ENCODE measurements at places on chromosomes 6 and 20.

DNA sequence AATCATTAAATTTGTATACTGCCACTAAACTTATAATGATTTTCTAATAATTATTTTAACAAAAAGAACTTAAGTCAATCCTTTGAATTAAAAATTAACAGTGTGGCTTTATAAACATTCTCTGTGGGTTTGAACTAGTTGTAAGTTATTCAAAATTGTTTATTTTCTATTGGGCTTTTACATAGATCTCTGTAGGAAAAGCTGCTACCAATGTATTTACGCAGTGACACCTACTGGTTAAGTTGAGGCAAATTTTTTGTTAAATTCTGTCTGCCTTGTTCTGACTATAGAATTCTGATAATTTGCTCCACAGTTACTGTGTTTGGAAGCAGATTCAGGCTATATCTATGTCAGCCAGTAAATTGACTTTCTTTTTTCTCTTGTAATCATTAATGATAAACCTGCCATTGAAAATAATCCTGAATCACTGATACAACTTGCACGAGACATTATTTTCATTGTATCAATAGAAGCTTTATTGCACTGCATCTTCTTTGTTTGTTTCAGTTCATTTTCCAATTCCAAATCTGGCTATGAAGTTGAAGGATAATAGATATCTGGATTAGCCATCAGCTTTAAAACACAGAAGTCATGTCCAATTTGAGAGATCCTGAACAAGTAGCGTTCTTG is 66.0 kb upstream of the UTRN start:
- DNase-seq: no peak

GRCh38 chr6:44327096-44327495 is 13.9 kb upstream of the AARS2 start:
- no peak for DNase-seq

- DNase-seq: no peak
Measured at GRCh38 chr6:32608362-32608761, 18.7 kb upstream of the HLA-DRB1 start.

GRCh38 chr20:50735813-50736212 is 4.4 kb downstream of the PARD6B start:
- DNase-seq: no peak

- DNase-seq: no peak
Measured at GRCh38 chr6:157151989-157152388, 171.3 kb downstream of the TMEM242 start.

GRCh38 chr20:23147647-23147963 is 61.5 kb upstream of the CD93 start:
- DNase-seq: no peak

DNA sequence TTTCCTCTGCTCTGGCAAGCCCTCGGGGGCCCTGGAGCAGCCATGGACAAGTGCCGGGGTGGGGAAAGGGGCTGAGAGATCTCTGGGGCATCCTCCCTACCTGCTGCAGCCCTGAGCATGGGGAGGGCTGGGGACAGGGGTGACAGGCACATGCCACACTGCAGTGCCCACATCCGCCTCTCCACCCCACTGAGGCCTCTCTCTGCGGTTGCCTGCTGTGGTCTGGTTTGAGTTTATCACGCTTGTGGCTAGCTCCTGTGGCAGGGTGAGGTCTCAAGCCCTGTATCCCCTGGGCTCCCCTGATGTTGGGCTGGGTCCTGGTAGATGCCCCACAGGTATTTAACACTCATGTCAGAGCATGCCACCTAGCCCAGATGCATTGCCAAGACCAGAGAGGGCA is 52.9 kb upstream of the MLN start:
- DNase-seq: peak; percentile 84

DNA sequence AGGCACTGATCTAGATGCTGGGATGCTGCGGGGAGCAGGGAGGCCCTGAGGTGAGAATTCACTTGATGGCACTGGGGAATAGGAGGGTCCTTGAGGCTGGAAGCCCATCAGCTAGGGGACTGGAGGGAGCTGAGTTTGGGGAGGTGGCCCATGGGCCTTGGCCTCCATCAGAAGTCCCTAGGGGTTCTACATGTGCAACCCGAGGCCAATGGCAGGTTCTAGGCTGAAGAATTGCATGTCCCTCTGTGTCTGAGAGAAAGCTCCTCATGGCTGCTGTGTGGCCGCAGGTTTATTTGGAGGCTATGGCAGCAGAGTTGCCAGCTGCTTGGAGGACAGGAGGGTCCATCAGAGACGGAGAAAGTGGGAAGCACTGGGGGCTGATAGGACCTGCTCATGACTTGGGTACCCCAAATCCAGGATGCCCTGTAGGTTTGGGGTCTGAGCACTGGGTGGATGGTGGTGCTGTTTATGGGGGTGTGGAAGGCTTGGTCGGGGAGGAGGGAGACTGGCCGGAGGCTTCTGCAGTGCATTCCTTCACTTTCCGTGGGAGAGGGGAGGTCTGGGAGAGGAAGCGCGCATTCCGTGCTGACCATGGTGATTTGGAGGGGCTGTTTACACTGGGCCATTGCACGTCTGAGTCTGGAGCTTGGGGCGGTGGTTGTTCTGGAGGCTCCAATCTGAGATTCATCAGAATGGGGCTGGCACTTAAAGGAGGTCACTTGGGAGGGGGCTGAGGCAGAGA is 24.8 kb upstream of the PHACTR3 start:
- no peak for DNase-seq

GRCh38 chr6:170383466-170384035 is 77.0 kb downstream of the FAM120B start:
- no peak for DNase-seq

GRCh38 chr6:140436023-140436811 is 1061.8 kb upstream of the CITED2 start:
- no peak for DNase-seq

- no peak for DNase-seq
Measured at GRCh38 chr6:111176760-111177099, 89.4 kb downstream of the SLC16A10 start.

DNA sequence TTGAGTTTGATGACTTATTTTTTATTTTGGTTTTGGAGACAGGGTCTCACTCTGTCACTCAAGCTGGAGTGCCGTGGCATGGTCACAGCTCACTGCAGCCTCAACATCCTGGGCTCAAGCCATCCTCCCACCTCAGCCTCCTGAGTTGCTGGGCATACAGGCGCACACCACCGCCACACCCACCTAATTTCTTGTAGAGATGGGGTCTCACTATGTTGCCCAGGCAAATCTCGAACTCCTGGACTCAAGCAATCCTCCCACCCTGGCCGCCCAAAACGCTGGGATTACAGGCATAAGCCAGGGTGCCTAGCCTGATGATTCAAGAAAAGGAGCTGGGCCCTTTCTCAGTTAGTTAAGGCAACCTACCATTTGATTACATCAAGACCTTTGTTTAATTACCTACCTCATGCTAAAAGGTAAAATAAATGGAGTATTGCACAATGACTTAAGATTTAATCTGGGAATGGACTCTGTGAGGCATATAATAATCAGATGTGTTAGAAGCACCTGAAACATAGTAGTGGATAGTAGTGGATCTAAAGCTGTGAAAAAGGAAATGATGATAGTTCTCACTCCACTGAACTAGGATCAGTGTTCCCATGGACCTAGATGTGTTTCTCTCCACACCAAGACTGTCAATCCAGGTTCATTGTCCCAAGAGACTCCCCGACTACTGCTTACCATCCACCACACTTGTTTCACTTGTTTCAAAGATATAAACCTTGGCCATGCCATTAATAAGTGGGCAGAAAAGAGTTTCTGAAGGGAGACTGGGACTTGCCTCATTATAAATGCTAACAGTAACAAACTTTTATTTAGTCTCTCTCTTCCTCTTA is 2.1 kb downstream of the TNFRSF21 start:
- no peak for DNase-seq

DNA sequence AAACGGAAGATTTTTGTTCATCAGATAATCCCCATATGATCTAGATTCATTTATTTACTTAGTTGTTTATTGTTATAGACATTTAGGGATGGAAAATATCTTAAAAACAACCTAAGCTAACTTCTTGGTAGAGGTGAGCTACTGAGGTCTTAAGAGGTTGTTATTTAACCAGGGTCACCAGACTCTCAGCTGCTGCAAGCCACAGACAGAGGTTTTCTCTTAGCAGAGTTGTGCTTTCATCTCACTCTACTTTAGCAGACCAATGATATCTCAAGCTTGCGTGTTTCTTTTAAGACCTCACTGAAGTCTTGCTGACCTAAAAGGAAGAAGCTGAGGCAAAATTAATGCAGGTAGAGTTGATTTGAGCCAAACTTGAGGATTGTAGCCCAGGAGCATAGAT is 43.6 kb downstream of the NCOA7 start:
- DNase-seq: no peak

GRCh38 chr6:163455552-163455951 is 41.0 kb downstream of the QKI start:
- DNase-seq: no peak

DNA sequence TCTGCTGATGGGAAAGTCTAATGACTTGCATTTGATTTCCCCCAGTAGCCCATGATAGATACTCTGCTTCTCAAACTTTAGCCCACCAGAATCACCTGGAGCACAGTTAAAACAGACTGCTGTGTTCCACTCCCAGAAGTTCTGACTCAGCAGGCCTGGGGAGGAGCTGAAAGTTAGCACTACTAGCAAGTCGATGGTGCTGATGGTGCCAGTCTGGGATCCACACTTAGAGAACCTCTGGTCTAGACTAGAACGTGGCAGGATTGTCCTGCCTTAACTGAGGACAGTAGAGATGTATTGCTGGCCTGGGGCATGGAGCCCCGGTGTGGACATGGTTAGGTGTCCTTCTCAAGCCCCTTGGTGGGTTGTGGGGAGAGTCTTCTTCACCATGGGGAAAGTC is 8.7 kb downstream of the TOX2 start:
- peak; percentile 28 for DNase-seq

- DNase-seq: no peak
Measured at GRCh38 chr6:49988900-49989299, 19.5 kb upstream of the DEFB113 start.

DNA sequence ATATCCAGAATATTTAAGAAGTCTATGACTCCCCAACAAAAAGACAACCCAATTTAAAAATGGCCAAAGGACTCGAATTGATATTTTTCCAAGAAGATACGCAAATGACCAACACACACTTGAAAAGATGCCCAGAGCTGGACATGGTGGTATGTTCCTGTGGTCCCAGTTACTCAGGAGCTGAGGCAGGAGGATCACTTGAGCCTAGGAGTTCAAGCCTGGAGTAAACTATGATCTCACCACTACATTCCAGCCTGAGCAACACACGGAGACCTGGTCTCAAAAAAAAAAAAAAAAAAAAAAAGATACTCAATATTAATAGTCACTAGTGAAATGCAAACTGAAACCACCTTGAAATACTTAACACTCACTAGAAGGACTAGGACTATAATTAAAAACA is 12.2 kb upstream of the ARMC2 start:
- no peak for DNase-seq

DNA sequence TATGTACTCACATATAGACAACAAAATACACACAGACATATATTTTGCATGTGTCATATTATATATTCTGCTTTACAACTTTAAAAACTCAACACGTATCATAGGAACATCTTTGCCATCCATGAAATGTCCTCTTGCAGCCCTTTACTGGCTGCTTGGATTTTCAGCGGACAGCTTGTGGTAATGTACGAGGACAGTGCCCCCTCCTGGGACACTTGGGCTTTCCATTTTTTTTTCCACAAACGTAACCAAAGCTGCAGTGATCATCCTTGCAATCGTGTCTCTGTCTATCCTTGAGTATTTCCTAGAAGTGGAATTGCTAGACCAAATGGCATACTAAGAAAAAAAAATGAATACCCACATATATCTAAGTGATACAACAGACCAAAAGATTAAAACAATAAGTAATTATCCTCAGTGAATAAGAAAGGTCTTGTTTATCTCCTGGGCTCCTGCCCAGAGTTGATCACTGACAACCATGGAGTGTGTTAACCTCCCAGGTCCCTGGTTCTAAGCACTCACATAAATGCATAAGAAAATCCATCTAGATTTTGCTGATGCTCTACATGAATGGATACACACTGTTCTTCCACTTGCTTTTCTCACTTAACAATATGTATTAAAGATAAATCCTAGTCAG is 18.1 kb downstream of the BPI start:
- no peak for DNase-seq

DNA sequence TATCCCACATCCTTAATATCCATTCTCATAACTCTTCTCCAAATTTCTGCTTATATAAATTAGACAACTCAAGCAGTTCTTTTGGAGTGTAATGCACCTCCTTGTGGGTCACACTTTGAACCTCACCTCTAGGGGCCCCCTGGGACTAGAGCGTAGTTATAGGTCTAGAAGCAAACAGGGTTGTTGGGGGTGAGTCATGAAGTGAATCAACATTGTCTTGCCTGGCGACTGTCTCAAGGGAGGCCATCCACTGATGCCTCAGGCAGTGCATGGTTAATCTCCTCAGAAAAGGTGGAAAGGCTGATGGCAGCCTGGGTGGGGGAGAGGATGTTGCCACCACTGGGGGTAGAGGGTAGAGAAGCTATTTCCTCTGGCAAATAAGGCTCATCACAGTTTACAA is 129.1 kb downstream of the TNFRSF21 start:
- no peak for DNase-seq

DNA sequence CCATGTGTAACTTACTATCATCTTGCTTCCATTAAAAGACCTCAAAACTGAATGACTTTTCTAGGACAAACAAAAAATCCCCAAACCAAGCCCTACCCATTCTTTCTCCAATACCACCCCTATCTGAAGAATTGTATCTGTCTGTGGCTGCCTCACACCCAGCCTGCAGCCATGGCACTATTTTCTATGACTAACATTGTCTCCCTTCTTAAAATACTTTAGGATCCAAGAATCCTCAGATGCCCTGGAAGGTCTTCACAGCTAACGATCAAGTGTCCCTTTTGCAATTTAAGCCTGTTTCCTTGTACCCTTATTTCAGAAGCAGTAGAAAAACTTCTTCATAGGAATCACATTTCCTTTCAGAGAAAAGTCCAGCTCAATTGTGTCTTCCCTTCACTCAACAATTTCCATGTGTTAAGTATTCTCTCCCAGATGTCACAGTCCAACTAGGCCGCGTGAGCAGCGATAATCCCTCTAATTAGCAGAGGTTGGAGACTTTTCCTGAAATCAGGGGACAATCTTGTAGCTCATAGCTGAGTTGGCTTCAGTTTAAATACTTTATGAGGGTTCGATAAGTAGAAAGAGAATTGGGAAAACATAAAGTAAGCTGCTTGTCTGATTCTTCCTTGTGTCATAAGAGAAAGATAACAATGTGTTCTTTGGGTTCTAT is 5.2 kb upstream of the MEP1A start:
- DNase-seq: no peak

DNA sequence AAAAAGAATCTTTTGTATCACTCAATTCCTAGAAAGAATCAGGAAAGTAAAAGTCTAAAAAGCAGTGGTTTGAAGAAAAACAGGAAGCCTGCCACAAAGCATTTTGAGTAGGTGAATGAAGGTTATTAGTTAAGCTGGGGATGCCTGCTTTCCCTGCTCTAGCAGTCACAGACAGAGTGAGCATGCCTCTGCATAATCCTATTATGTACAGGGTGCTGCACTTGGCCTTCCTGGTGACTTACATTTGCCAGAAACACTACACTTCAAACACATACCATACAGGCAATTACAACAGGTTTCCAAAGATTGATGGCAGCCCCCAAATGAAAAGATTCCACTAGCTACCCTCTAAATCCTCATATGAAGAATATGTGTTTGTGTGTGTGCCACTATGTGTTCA is 130.8 kb downstream of the TPBG start:
- DNase-seq: no peak

Measured in stimulated activated CD4-positive, alpha-beta T cell treated with anti-CD3 and anti-CD28 coated beads, Interleukin-15, amount 100 ng/mL, for 24 hours (primary cell).